ENCODE measurements at places on chromosomes 2 and 18.

DNA sequence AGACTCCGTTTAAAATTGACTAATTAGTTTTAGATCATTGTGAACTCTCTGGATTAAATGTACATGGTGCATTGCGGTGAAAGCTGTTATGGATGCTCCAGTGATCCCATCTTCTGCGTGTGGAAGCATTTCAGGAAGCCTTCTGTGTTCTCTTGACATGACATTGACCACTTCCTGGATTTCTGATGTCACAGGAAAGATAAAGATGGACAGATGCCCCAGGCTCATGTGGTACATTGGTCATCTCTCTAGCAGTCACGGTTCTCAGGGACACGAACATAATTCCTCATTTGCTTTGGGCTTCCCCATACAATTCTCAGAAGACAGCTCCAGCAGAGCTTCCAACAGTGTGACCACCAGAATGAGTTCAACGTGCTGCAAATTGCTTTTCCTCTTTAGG lies 26.9 kb downstream of the AGAP1 start:
- no peak for DNase-seq

- no peak for DNase-seq
Measured at GRCh38 chr2:11389551-11390398, 45.3 kb upstream of the ROCK2 start.

DNA sequence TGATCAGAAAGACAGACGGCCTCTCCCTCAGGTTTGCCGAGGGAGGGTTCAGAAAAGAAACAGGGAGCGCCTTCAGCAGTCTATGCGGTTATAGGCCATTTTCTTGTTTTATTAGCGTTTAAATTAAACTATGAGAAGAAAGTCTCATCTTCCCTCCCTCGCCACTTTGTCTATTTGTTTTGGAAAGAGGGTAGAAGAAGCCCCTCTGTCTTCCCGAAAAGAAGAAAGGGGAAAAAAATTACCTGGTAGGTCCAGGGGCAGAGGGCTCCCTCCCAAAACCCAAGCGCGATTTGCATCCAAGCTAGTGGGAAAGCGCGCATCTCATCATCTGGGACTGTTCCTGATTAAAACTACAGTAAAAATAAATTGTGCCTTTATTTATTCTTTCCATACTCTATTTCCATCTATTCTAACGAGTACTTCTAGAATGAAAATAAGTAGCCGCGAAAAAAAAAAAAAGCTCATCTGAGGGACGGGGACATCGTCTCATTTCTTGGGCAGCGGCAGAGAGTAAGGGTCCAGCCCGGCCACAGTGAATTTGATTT lies 2.4 kb downstream of the PAX8 start:
- no peak for DNase-seq

DNA sequence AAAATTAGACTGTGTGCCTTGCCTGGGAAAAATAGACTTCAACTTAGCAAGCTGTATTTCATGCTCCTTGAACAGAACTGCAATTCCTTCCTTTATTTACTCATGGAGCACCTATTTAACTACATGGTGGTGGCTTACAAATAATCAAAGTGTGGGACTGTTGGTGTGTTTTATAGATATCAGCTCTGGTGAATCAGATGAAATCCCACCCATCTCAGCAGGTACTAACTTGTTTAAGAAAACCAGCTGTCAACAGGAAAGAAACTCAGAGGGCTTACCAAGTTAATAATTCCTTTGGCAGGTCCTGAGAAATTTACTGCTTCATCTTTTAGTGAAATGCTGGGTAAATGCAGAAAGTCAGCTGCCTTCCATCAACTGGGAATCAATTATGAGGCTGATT lies 830.6 kb downstream of the SLC4A3 start:
- DNase-seq, result no peak

DNA sequence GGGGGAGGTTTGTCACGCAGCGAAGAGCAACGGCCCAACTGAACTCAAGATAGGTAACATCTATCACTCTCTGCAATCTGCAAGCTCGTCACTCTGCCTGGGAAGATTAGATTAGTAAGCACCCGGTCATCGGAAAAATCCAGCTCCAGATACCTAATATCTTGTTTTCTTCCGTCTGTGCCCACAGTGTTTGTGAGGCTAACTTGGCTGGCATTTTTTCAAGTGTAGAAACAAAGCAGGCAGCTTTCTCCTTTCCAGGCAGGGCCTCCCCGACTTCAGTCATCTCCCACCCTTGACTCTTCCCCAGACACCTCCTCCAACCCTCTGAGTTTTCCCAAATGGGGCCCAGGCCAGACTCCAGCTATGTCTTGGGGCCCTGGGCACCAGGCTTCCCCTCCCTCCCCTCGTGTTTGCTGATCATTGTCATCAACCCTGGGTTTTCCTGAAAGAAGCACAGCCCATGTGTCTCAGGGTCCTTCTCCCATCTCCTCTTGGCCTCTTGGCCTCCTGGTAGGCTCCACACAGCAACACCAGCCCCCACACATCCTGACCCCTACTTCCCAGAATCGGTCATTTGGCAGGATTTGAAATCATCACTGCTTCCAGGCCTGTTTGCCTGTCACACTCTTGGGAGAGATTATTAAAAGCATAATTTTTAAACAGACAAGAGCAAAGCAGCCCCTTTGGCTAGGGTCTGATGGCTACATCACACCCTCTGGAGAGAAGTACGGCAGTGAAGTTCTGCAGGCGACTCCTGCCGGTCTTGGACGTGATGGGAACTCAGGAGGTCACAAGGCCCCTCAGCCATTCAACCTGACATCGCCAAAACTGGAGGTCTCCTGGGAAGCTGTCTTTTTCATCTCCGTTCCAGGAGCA lies 144.9 kb upstream of the ID2 start:
- no peak for DNase-seq

DNA sequence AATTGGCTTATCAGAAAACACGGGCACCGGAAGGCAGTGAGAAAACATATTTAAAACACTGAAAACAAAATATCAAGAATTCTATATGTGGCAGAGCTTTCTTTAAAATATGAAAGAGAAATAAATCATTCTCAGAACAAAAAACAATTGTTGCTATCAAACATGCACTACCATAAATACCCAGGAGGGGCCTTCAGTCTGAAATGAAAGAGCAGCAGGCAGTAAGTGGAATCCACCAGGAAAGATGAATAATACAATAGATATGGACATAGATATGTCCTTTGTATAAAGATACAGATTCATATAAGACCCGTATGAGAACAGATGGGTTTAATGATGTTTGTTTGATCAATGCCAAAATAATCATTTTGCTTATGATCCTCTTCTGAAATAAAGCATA lies 142.0 kb downstream of the TMEM18 start:
- no peak for DNase-seq

DNA sequence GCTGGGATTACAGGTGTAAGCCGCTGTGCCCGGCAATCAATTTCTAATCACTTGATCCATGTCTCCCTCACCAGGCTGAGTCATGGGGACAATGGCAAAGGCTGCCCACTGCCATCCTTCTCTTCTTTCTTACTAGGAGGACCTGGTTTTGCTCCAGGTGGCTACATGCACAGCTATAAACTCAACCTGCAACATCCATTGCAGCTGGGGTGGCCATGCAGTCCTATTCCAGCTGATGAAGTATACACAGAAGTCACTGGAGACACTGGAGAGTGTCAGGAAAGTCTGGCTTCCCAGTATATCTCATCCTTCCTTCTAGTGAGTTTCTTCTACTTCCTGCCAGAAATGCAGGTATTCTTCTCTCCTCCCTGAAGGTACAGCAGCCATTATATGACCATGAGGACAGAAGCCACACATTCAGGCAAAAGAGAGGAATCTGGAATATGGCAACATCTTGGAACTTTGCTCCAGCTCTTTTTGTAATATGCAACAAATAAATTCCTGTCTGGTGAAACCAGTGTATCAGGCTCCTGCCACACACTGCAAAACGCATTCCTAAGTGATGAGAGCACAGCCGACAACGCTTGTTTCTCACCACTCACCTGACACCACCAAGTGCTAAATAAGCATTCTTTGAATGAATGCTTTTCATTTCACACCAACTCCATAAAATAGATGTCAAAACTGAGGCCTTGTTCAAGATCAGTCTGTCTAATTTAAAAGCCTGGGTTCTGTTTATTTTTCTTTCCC lies 32.3 kb downstream of the SCTR start:
- no peak for DNase-seq

GRCh38 chr2:127633556-127634065 lies 12.3 kb upstream of the GPR17 start:
- no peak for DNase-seq

GRCh38 chr2:159131914-159132281 lies 154.6 kb downstream of the WDSUB1 start:
- DNase-seq, result no peak

DNA sequence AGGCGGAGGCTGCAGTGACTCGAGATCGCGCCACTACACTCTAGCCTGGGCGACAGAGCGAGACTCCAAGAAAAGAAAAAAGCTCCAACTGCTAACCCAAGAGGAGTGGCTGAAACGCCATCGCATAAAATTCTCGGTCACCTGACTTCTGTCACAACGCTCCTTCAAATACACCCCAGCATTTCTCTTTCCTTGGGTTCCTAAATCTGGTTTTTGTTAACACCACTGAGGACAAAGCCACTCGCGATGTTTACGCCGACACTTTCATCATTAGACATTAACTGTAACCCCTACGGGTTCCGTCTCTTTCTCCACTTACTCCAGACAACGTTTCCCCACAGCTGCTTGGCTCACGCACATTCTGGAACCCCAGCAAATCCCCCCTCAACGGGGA lies 679 bp downstream of the CLK1 start:
- DNase-seq, result no peak

- DNase-seq, result no peak
Measured at GRCh38 chr2:237682151-237682550, 54.8 kb downstream of the LRRFIP1 start.

- no peak for DNase-seq
Measured at GRCh38 chr2:235021752-235022151, 69.9 kb downstream of the SH3BP4 start.

DNA sequence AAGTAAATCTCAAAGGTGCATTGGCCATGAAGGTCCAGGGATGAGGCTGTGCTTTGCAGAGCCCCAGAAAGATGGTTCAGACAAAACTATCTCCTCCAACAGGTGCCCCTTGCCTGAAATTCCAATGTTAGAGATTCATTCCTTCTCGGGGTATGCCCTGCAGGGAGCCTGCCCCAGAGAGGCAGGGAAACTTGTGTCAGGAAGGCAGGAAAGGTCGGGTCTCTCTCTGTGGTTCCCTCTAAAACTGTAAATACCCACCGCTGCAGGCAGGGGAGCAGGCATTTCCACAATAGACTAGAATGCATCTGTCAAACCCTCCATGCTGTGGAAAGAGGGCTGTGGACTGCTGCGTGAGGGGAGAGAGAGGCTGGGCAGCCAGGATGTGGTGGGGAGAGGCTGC lies 207.8 kb upstream of the SMAD2 start:
- no peak for DNase-seq

GRCh38 chr2:110674620-110675555 lies 3.0 kb downstream of the BUB1 start:
- DNase-seq, result peak; percentile 49

GRCh38 chr2:30217644-30218337 lies 13.5 kb upstream of the LBH start:
- no peak for DNase-seq

DNA sequence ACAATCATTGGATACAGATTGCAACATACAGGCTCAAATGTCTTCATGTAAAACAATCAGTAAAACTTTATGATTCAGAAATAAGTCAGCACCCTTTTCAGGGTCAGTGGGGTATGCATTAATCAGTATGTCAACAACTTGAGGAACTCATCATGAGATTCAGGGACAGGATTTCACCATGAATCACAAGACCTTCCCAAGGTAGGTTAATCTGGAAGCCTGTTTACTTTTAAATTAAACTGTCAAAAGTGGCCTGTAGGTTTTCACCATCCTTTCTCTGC lies 104.8 kb downstream of the SP100 start:
- no peak for DNase-seq

DNA sequence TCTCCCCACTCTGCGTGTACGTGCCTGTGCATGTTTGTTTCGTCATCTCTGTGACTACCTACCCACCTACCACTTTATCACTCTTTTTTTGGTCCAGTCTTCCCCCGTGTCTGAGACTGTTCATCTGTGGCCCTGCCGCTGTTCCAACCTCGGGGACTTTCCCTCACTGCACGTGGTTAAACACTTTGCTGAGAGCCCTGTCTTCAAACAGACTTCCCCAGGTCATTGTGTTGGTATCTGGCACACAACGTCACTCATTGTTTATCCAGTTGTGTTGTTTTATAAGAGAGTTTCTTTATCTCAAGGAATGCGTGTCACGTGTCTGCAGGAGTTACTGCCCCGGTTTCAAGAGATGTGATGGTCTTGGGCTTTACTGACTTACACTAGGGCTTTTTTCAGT lies 262.0 kb upstream of the RASGRP3 start:
- no peak for DNase-seq

- DNase-seq, result no peak
Measured at GRCh38 chr2:222866358-222866960, 5.6 kb downstream of the ACSL3 start.

- DNase-seq, result no peak
Measured at GRCh38 chr18:3032721-3033120, 19.8 kb upstream of the LPIN2 start.

GRCh38 chr18:3392467-3392855 lies 57.5 kb upstream of the TGIF1 start:
- DNase-seq, result no peak

DNA sequence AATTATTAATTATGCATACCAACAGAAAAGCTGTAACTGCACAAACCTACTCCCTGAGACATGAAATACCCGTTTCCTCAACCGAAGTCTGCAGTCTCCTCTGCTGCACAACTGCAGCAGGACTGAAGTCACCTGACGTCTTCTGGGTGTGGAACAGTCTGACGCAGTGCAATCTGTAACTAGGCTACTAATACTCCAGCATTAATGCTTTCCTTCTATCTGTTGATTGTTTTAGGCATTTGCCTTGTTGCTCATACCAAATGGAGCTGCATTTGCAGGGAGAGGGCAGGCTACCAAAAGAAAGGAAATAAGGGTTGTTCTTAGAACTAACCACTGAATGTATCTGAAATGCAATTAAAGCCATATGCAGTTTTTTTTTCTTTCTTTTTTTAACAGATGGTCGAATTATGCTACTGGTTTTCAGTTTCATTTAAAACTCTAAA lies 40.1 kb downstream of the RTN4 start:
- DNase-seq, result no peak

DNA sequence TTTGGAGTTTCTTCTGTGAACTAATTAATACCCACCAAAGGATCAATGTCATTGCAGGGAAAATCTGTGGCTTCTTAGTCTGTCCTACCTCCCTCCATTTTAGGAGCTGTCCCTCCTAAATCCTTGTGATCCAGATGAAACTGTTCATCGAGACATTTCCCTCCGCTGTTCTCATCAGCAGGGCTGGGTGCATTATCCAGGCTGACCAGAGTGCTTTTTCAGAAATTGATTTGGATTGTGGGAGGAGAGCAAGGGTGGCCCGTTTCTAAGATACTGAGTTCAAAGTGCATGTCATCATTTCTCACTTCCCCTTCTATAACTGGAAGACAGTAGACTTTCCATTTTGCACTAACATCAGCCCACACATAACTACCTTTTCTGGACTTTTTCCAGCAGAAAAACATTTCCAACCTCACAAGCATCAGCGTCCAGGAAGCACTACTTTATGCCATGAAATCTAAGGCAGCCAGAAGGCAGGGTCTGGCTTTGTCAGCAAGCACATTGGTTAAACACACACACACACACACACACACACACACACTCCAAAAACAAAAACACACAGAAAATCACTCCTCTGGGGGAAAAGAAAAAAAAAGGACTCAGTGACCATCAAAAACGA lies 94.1 kb downstream of the ANKRD44 start:
- DNase-seq, result peak; percentile 74

All from NB4 (cell line).